ENCODE measurements at places on chromosomes 6 and 20.

DNA sequence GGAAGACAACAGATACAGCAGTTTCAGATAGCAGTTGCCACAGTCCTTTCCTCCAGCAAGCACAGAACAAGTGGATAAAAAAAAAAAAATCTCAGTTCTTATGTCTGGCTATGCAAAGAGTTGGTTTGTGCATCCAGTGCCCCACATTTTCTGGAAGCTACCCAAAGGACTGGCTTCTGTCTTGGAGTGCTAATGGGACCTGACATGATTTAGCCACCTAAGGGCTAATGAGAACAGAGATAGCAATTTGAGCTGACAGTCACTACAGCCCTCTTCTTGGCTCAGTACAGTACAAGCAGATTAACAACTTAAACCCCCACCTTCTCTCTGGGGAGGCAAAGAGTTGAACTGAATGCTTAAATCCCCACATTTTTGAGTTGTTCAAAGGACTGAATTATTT lies 976.8 kb downstream of the TBC1D32 start:
- DNase-seq, result no peak

GRCh38 chr6:48535582-48536009 lies 424.6 kb upstream of the PTCHD4 start:
- no peak for DNase-seq

- no peak for DNase-seq
These were observed 244.3 kb upstream of the TSHZ2 start for GRCh38 chr20:52727740-52728456.

GRCh38 chr6:149079911-149080491 lies 237.5 kb upstream of the TAB2 start:
- DNase-seq, result peak; percentile 36

- no peak for DNase-seq
These were observed 618.0 kb upstream of the FLRT3 start for GRCh38 chr20:14955399-14955798.

GRCh38 chr6:166460473-166461437 lies 78.0 kb upstream of the MPC1 start:
- DNase-seq, result no peak

GRCh38 chr6:113388996-113389395 lies 468.1 kb upstream of the MARCKS start:
- DNase-seq, result no peak

DNA sequence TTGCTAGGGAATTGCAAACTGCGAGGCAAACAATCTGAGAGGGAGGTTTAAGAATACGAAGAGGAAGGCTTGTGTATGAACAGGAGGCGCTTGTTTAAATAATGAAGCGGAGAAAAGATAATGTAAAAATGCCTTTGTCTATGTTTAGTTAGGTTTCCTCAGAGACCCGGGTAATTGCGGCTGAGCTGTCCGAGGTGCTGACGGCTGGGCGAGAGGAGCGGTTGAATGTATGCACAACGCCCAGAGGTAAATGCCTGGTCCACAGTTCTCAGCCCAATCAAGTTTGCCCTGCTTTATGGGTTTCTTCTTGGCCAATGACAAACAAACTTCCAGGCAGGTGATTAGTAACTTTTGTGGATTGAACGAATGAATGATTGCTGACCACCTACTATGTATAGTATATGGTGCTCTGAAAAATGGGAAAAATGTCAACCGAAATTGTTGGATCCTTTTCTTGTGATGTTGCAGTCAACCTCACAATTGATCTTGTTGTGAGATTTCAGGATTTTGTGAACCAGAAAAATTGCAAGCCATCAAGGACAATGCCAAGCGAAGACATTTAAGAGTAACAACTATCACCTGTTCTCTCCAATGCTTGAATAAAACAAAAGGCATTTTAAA lies 38.3 kb upstream of the SLC32A1 start:
- peak; percentile 12 for DNase-seq

DNA sequence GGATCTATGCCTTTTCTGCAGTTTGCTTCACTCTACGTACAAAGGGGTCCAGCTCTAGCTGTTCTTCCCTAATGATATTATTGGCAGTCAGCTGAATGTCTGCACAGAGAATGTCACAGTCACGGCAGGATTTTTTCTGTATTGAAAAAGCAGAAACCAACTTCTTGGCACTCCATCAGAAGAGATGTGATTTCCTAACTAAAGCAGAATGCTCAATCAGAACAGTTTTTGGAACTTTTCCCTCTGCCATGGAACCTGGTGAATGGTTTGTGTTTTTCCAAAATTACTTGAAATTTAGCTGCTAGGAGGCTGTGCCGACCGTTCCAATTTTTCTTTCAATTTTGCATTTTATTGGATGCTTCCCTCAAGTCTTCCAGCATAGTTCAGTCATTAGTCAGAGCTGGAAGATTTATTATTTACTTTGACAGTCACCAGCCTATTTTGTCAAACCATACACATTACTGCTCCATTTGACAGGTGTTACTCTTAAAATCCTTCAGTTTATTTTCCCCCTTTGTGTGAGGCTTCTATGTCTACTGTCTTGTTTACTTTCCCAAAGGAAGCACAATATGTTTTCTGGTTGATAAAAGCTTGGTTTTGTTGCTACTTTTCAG lies 259.6 kb upstream of the EPHA7 start:
- DNase-seq, result no peak

DNA sequence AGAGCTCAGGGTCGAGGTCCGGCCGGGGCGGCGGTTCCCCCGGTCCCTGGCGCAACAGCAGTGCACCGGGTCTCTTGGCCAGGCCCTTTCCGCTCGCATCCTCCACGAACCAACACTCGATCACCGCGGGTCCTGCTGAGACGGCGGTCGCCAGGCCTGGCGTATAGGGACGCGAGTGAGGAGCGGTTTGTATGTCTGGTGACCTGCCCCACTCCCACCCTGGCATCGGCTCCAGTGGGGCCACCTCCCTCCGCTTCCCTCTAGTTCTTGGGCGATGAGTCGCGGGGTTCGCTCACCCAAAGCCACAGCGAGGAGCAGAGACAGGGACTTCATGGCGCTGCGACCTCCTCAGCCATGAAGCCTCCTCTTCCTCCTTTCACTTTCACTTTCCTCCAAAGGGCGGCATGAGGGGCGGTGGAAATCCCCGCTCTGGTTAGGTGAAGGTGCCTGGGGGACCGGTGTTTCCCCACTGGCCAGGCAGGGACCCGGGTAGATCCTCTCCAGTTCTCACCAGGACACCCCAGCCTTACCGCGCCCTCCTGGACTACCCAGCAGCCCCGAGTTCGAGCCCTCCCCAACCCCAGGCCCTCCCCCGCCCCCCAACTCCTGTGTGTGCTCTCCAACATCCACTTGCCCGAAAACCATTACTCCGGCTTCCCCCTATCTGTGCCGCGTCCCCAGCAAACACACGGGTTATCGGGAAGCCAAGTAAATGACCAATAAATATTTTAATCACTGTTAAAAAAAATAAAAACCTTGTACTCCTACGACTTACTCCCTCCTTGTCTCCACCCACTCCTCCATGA lies at the start of gene TAPBP:
TSS of gene TAPBP (minus strand) at position 370 of the 806 bp plus-strand sequence. CDS start at position 333, 37 bp downstream.
- peak; percentile 57 for DNase-seq

GRCh38 chr6:46894433-46894832 lies 27.3 kb downstream of the ADGRF5 start:
- no peak for DNase-seq

DNA sequence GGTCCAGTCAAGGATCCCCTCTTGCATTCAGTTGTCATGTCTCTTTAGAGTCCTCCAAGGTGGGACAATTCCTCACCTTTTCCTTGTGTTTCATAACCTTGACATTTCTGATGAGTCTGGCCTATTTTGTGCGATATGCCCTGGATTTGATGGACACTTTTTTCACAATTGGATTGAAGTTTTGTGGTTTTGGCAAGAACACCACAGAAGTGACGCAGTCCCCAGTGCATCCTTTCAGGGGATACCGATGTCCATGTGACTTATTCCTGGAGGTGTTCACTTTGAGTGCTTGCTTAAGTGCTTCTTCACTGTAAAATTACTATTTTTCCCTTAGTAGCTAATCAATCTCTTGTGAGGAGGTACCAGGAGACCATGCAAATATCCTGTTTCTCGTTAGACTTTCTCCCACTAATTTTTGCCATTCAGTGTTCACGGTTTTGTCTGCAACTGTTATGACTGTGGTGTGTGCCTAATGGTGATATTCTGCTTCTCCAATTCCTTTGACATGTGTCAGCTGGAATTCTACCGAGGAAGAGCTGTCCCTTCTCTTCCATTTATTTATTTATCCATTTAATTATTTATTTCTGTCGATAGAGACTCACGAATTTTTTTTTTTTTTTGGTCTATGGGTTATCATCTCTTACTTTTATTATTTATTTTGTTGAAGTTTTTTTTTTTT lies 30.8 kb downstream of the BPIFB4 start:
- DNase-seq, result no peak

DNA sequence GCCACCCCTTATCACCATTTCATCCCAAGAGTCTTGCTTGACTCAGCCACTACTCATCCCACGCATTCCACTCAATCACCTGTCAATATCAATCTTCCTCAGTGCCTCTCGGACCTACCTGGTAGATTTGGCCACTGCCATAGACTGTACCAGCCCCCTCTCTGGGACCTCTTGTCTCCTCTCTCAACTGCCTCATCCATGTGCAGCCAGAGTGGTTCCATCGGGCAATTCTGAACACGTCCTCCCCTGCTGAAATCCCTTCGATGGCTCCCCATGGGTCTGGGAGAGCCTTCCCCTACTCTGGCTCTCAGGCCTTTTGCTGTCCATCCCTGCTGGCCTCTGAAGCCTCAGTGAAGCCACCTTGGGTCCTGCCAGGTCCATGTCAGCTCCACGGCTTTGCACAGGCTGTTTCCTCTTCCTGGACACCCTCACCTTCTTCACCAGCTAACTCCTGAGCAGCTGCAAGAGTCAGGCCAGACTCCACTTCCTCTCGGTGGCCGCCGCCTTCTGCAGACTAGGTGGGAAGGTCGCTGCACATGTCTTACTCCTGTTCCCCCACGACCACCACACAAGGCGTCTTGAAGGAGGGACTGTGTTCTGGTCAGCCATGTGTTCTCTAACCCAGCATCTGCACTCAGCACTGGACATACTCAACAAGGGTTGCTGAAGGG lies 120.4 kb downstream of the TOX2 start:
- no peak for DNase-seq

DNA sequence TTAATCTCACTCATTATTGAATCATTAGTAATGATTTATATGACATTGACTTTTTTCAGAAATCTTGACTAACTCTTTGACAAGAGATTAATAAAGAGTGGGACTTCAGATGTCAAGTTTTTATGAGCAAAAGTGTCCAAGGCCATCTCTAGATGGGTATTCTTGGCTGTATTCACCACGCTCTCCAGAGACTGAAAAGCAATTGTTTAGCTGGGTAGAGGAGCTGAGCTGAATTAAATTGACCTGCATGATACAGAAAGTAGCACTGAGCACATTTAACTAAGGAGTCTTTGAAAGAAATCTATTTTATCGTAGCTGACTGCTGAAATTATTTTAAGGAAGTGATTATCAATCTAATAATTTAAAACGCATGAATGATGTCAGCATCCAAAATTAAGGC lies 89.4 kb downstream of the LINC00237 start:
- no peak for DNase-seq

GRCh38 chr6:76592566-76592965 lies 520.1 kb upstream of the IMPG1 start:
- DNase-seq, result no peak

DNA sequence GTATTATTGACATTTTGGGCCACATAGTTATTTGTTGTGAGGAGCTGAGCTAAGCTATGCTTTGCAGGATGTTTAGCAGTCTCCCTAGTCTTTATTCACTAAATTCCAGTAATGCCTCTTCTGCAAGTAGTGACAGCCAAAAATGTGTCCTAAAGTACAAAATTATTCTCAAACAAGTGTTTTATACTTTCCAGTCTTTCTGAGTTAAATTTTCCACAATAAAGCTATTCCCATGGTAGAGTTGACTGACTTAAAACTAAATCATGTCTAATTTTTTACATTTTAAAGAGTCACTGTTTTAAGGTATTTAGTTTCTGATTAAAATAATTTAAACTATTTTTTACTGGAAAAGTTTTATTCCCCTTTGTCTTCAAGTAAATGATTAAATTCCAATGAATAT lies 717.8 kb upstream of the HS3ST5 start:
- DNase-seq, result no peak

- DNase-seq, result no peak
These were observed 54.6 kb downstream of the GMPR start for GRCh38 chr6:16292942-16293341.

DNA sequence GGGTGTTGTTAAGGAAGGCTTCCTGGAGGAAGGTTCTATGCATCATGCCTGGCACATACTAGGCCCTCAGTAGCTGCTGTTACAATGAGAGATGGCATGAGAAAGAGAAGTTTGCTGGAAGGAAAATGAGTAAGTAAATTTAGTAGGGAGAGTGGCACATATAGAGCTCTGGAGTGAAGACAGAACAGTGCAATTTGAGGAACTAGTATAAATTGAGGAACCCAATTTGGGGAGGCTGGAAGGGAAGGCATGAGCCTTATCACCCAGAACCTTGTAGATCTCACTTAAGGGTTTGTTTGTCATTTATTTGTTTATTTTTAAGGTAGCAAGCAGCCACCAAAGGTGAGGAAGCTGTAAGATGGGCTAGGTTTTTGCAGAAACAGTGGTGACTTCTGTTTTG lies 87.1 kb upstream of the SCGN start:
- no peak for DNase-seq

GRCh38 chr6:114121913-114122662 lies 151.1 kb upstream of the HDAC2 start:
- DNase-seq, result no peak

GRCh38 chr6:48068278-48069251 lies 42.4 kb downstream of the PTCHD4 start:
- no peak for DNase-seq

DNA sequence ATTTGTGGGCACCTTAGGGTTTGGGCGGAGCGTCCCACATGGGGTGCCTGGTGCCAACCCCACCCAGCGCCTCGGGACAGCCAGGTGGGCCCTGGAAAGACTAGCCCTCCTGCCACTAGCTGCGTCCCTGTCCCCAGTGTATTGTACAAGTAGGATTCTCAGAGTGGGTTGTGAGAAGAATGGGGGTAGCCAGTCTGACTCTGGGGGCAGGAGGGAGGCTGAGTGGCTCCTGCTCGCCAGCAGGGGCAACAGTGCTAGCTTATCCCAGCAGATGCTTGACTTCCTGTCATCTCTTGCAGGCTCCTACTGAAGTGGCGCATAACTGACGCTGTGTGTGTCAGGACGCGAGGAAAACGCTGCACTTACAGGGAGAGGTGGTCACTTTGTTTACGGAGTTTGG lies 9.3 kb downstream of the PSMA7 start:
- no peak for DNase-seq

- no peak for DNase-seq
These were observed 7.7 kb upstream of the CLIC5 start for GRCh38 chr6:46023216-46023915.

DNA sequence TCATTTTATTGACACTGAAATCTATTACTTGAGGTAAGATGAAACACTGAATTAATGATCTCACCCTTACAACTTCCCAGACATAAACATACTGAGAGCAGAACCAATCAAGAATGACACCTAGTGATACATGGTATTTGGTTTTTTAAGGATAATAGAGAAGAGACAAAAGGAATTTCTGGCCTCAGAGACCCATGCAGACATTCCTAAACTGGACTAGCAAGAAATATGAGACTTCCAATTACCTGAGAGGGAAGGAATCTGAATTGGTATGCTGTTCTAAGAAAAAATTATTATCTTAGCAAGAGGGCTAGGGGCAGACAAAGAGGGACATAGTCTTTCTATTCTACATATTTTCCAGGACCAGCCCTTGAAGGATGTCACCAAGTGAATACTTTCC lies 141.1 kb downstream of the BMP5 start:
- no peak for DNase-seq
